ENCODE measurements at places on chromosomes 7 and 10. TPM values are rescaled to one million over a fixed set of nuclear protein-coding genes. Genes with fewer than 3 reads are reported as not detected.

DNA sequence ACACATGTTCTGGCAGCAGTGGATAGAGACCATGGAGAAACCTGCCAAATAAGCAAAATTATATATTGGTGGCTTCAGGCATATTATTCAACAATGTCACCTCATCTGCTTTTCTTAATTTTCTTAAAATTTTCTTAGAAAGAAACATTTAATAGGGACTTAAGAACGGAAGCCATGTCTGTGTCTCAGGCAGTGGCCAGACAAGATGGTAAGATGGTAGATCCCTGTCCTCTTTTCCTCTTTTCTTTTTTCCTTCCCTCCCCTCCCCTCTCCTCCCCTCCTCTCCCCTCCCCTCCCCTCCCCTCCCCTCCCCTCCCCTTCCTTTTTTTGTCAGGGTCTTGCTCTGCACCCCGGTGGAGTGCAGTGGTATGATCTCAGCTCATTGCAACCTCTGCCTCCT, 24.2 kb upstream of the ICA1 start:
- no peak for DNase-seq
- no peaks in the 10 kb centered on the region for H3K4me1 ChIP-seq
- no peak overlapping the region for H3K27ac ChIP-seq
- no peak overlapping the region for H3K4me3 ChIP-seq
- peaks cover 5% of the 10 kb centered on the region for H3K27me3 ChIP-seq

GRCh38 chr7:133428326-133428725, 175.4 kb downstream of the EXOC4 start:
- H3K27me3 ChIP-seq: no peaks in the 10 kb centered on the region
- H3K27ac ChIP-seq: no peak overlapping the region

GRCh38 chr7:30028749-30029635, 780 bp downstream of the PLEKHA8 start:
- H3K27ac ChIP-seq: peak overlapping the region; percentile 54
- no peaks in the 10 kb centered on the region for H3K27me3 ChIP-seq
- peak overlapping the region; percentile 82 for H3K4me3 ChIP-seq
- DNase-seq: no peak

The SPDYE6 gene
- total RNA-seq: not detected

The GATA3 gene
- total RNA-seq: 112 TPM

GRCh38 chr10:80498833-80499741, 38.6 kb upstream of the SH2D4B start:
- H3K27ac ChIP-seq: peak overlapping the region; percentile 92
- H3K36me3 ChIP-seq: peaks cover 74% of the 10 kb centered on the region
- H3K4me1 ChIP-seq: peaks cover 97% of the 10 kb centered on the region
- peak overlapping the region; percentile 52 for H3K4me3 ChIP-seq

DNA sequence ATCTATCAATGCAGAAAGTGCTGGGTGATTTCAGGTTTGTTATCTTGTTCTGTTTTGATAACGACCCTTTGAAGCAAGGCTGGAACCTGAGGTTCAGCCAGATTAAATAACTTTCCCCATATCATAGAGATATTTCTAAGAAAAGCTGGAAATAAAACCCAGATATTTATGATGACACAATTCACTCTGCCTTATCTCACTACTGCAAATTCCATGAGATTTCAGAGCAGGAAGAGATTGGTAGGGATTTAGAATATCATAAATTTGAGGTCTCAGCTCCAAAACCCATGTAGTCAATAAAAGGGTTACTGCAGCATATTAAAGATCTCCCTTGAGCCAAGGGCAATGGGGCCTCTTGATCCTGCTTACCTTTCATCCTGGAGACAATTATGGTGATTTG, 692.5 kb upstream of the IGFBP3 start:
- no peak for DNase-seq
- H3K27ac ChIP-seq: no peak overlapping the region
- no peaks in the 10 kb centered on the region for H3K27me3 ChIP-seq
- no peaks in the 10 kb centered on the region for H3K36me3 ChIP-seq
- no peaks in the 10 kb centered on the region for H3K4me1 ChIP-seq

GRCh38 chr10:44986179-44986578, 7.6 kb upstream of the DEPP1 start:
- H3K4me1 ChIP-seq: peaks cover 3% of the 10 kb centered on the region
- H3K36me3 ChIP-seq: no peaks in the 10 kb centered on the region
- H3K27ac ChIP-seq: no peak overlapping the region
